ENCODE measurements at places on chromosomes 3 and 15. TPM values are rescaled to one million over a fixed set of nuclear protein-coding genes. Genes with fewer than 3 reads are reported as not detected.

OSBPL10 gene
- total RNA-seq: 2.1 TPM

TFDP2 gene
- total RNA-seq: 27.4 TPM

GADL1 gene
- not detected for total RNA-seq

VILL gene
- 11.7 TPM for total RNA-seq

DNA sequence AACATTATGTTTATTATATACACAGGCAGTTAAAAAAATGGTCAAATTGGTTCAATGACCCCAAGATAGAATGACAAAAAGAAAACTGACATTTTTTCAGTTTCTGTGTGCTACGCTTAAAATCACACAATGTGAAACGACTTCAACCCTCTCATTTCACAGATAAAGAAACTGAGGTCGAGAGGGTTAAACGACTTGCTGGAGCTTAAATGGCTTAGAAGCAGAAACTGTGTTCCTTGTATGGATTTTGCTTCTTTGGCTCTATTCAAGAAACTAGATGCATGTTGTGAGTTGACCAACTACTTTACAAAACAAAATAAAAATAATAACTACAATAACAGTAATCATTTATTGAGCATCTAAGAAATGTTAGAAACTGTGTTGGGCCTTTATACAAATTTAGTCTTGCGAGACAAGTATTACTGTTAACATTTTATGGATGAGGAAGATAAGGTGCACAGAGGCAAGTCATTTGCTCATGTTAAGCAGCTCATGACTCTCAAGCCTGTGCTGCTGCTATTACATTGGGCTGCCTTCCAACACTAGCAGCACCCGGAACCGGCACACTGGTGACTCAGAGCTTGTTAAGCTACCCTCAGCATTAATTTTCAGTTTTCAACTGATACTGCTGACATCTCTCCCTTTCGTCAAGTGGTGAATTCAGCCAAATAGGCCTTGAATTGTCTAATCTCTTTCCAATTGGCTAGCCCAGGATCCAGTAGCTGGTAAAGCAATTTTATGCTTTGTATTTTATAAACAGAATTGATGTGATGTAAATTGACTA is 487.6 kb downstream of the NAALADL2 start:
- no peak overlapping the region for H3K27ac ChIP-seq
- H3K36me3 ChIP-seq: no peaks in the 10 kb centered on the region
- no peaks in the 10 kb centered on the region for H3K4me1 ChIP-seq
- H3K27me3 ChIP-seq: no peaks in the 10 kb centered on the region

UBE2Q2 gene
- 19.4 TPM for total RNA-seq

BSN gene
- total RNA-seq: 0.09 TPM

CCDC39 gene
- not detected for total RNA-seq

DNA sequence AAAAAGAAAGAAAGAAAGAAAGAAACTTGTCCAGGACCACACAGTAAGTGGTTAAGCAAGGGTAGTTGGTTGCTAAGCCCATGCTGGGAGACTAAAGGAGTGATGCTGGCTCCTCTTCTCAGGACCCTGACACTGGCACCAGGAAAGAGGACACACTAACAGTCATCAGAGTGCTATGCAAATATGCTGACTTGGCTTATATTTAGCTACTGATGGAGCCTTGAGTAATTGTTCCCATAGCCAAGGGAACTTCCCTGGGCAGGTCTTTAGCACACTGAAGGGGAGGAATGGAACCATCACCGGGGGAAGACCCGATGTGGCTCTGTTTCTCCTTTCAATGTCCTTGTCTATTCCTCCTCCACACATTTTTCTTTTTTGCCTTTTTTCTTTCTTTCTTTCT is 6.2 kb downstream of the TMEM40 start:
- no peak for DNase-seq
- peaks cover 16% of the 10 kb centered on the region for H3K4me1 ChIP-seq
- H3K27me3 ChIP-seq: peaks cover 6% of the 10 kb centered on the region

GRCh38 chr3:136296960-136297359 is 46.8 kb downstream of the PCCB start:
- no peak overlapping the region for H3K27ac ChIP-seq
- no peaks in the 10 kb centered on the region for H3K4me1 ChIP-seq
- peaks cover 42% of the 10 kb centered on the region for H3K36me3 ChIP-seq
- no peak for DNase-seq
- no peak overlapping the region for H3K4me3 ChIP-seq
- no peaks in the 10 kb centered on the region for H3K27me3 ChIP-seq

DNA sequence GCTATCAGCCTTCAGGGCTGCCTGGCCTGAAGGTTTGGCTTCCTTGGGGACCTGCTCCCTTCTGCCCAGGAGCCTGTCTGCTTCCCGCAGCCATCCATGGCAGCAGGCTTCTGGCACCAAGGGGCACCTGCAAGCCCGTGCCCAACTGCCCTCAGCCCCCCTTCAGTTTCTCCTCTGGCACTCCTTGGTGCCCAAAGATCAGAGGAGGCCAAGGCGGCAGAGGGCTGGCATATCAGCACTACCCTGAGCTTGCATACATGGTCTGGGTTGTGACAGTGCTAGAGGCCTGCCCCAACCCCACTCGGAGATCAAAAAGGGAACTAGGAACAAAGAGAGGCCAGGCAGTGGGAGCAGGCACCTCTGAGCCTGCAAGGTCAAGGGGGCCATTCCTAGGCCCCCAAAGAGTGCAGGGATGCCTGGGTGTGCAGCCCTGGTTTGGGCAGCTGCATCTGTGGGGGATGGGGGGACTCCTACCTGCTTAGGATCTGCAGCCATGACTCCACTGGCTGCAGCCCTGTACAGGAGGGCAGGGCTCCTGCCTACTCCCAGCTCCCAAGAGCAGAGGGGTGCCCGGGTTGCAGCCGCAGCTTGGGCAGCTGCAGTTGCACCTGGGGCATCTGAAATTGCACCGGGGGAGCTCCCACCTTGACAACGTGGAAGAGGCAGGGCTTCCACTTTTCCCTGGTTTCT is 76.2 kb upstream of the TP63 start:
- no peak for DNase-seq
- no peak overlapping the region for H3K4me3 ChIP-seq
- peaks cover 3% of the 10 kb centered on the region for H3K36me3 ChIP-seq
- no peak overlapping the region for H3K27ac ChIP-seq
- H3K27me3 ChIP-seq: no peaks in the 10 kb centered on the region

AHSG gene
- not detected for total RNA-seq

DNA sequence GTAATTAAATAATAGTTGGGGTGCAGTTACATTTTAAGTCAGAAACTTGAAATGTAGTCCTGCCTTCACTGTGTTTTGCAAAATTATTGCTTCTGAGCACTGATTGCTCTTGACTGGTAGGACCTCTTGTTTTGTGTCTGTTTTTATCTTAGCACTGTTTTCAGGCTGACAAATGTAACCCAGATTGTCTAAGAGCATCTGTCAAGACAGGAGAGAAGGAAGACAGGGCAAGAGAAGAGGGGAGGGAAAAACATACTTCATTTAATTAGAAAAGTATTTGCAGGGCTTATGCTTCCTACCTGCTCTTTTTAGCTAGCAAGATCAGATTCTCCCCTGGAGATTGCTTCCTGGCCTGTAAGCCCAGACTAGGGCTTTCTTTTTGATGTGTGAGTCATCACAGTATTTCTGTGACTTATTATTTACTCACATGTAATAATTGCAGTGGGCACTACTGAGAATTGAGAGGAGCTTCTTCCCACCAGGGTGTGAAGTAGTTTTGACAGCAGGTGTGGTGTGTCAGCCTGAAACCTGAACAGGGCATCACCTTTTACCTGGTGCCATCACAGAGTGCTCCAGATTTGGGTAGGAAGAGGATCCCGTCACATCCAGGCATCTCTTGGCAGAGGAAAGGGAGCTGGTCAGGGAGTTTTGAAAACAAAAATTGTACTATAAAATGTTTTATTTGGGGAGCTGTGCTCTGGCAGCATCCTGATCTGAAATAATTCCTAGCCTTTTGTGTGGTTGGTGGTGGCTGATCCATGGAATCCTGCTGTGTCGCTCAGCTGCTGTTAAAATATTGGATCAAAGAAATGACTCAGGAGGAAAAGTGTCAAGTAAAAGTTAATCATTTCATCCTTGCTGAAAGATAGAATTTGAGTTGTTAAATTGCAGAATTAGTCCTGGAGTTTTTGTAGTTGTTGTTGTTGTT is 98.2 kb downstream of the TMEM108 start:
- peaks cover 5% of the 10 kb centered on the region for H3K27me3 ChIP-seq
- H3K27ac ChIP-seq: no peak overlapping the region
- DNase-seq: no peak
- H3K36me3 ChIP-seq: no peaks in the 10 kb centered on the region
- H3K4me3 ChIP-seq: no peak overlapping the region

CAMK1 gene
- 41.7 TPM for total RNA-seq

SLC9C1 gene
- not detected for total RNA-seq

- H3K4me1 ChIP-seq: peaks cover 23% of the 10 kb centered on the region
- DNase-seq: no peak
- H3K36me3 ChIP-seq: peaks cover 4% of the 10 kb centered on the region
- peak overlapping the region; percentile 87 for H3K4me3 ChIP-seq
- no peaks in the 10 kb centered on the region for H3K27me3 ChIP-seq
Observed at GRCh38 chr15:82263350-82263749, 732 bp downstream of the SAXO2 start.

- H3K4me3 ChIP-seq: no peak overlapping the region
- DNase-seq: no peak
- no peaks in the 10 kb centered on the region for H3K36me3 ChIP-seq
- no peaks in the 10 kb centered on the region for H3K4me1 ChIP-seq
- no peaks in the 10 kb centered on the region for H3K27me3 ChIP-seq
- H3K27ac ChIP-seq: no peak overlapping the region
Observed at GRCh38 chr3:54954022-54954421, 26.2 kb upstream of the LRTM1 start.

CCDC191 gene
- 1.7 TPM for total RNA-seq

GRCh38 chr15:99015698-99016568 is 8.3 kb upstream of the PGPEP1L start:
- H3K27me3 ChIP-seq: peaks cover 24% of the 10 kb centered on the region
- peaks cover 4% of the 10 kb centered on the region for H3K4me1 ChIP-seq
- H3K4me3 ChIP-seq: peak overlapping the region; percentile 67
- H3K27ac ChIP-seq: no peak overlapping the region
- H3K36me3 ChIP-seq: no peaks in the 10 kb centered on the region

CHST13 gene
- not detected for total RNA-seq

DNA sequence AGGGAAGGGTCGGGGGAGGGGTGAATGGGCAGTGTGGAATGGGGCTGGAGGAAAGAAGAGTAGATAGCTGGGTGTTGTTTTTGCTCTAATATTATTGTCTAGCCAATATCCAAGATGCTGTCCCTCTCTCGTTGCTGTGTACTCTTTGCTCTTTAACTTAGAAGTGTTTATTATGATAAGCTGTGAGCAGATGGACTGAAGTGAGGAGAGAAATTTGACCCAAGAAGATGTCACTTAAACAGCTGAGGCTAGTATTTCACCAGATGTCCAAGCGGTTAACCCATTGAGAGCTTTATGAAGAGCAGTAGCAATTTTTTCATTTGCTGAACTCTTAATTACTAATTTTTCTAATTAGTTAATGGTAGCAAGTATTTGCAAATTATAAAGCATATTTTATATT is 212.2 kb upstream of the TP63 start:
- no peaks in the 10 kb centered on the region for H3K36me3 ChIP-seq
- H3K27me3 ChIP-seq: peaks cover 3% of the 10 kb centered on the region
- DNase-seq: no peak
- no peak overlapping the region for H3K27ac ChIP-seq
- H3K4me1 ChIP-seq: no peaks in the 10 kb centered on the region
- H3K4me3 ChIP-seq: no peak overlapping the region

GRCh38 chr3:175105066-175105465 is 245.9 kb downstream of the NAALADL2 start:
- no peak overlapping the region for H3K4me3 ChIP-seq
- H3K27ac ChIP-seq: no peak overlapping the region

STRC gene
- 0.36 TPM for total RNA-seq

GRCh38 chr3:30189900-30190299 is 416.5 kb upstream of the TGFBR2 start:
- no peak overlapping the region for H3K27ac ChIP-seq
- H3K27me3 ChIP-seq: peaks cover 9% of the 10 kb centered on the region
- no peak for DNase-seq
- no peaks in the 10 kb centered on the region for H3K4me1 ChIP-seq

DNA sequence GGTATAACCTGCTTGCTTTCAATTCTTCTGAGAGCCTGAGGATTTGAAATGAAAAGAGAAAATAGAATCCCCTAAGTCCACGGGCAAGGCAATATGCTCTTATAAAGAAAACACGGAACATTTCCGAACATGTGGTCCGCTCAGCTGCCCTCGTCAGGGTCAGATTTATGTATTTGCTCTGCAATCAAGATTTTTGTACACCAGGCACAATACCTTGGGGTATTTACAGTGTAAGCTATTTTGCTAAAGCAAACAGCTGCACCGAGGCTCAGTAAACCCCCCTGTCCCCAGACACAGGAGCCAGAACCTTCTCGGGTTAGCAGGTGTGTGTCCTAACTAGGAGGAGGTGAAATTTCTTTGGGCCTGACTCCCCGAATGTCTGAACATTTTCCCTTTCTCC is 155.8 kb upstream of the LRIG1 start:
- H3K36me3 ChIP-seq: no peaks in the 10 kb centered on the region
- DNase-seq: no peak
- H3K4me3 ChIP-seq: no peak overlapping the region
- no peak overlapping the region for H3K27ac ChIP-seq
- no peaks in the 10 kb centered on the region for H3K4me1 ChIP-seq
- H3K27me3 ChIP-seq: peaks cover 2% of the 10 kb centered on the region

DNA sequence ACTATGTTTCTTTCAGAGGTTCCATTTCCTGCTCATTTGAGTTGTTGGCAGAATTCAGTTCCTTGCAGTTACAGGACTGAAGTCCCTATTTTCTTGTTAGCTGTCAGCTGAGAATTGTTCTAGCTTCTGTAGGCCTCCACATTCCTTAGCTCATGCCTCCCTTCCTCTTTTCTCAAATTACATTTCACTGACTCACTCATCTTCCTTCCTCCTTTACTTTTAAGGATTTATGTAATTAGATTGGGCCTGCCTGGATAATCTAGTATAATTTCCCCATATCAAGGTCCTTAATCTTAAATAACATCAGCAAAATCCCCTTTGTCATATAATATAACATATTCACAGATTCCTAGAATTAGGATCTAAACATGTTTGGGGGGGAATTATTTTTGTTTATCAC is 40.6 kb upstream of the RBMS3 start:
- DNase-seq: no peak
- no peaks in the 10 kb centered on the region for H3K4me1 ChIP-seq
- no peaks in the 10 kb centered on the region for H3K36me3 ChIP-seq
- no peak overlapping the region for H3K4me3 ChIP-seq
- H3K27ac ChIP-seq: no peak overlapping the region

CSPG5 gene
- 0.54 TPM for total RNA-seq
